ENCODE measurements at places on chromosomes 6 and 20.

- no peak for DNase-seq
Observed at GRCh38 chr6:311679-312220, 19.5 kb downstream of the DUSP22 start.

DNA sequence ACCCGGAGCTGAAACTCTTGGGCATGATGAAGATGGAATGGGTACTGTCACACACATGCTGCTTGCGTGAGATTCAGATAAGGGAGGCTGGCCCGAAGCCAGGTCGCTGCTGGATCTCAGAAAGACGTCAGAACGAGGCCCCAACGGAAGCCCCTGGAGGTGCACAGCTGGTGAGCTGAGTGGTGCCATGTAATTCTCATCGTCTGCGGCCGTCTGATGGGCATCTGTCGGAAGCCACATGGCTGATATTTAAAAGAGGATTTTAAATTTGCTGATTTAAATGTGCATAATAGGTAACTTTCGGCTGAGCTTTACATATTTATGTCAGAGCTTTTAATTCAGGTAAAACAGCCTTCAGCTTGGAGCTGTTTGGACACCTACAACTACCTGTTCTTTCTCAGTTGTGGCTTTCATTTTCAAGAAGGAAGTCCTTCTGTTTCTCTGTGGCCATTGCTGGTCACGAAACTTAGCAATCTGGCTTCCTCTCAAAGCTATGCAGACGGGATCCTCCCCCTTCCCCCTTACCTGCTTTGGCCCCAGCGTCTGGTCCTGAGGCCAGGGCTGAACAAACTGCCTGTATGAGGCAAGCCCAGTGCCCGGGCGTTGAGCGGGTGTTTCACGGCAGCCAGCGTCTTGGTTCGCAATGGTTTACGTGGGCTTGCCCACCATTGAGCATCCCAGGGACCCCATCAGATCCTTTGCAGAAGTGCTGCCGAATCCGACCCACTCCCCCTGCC is 9.2 kb downstream of the SLCO4A1 start:
- no peak for DNase-seq

GRCh38 chr6:106186172-106186571 is 100.0 kb downstream of the PRDM1 start:
- DNase-seq: no peak

GRCh38 chr20:32681175-32682084 is 7.7 kb upstream of the C20orf203 start:
- DNase-seq: peak; percentile 90

DNA sequence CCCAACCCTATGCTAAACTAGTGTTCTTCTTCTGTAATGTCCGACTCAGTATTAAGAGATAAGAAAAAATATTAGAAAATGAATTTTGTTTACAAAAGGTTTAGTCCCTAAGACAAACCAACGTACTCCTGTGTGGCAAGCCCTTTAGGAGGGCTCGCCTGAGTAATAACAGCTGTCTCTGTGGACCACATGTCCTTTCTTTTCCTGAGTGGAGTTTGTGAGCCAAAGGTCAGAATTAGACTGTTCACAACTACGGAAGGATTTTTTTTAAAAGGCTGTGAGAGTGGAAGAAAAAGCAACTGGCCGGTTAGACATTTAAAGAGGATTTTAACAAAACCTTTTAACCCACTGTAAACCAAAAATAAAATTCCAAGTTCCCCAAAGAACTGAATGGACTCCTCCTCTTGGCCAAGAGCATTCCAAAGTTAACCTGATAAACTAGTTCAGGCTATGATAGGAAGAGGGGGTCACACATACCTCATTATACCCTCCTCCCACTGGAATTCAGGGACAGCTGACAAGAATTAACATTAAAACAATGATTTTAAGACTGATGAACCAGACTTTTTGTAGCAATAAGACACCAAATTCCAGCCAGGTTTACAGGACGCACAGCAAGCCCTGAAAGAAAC is 43.5 kb downstream of the FAM184A start:
- peak; percentile 15 for DNase-seq

GRCh38 chr6:33815854-33816253 is 12.1 kb upstream of the MLN start:
- peak; percentile 66 for DNase-seq

DNA sequence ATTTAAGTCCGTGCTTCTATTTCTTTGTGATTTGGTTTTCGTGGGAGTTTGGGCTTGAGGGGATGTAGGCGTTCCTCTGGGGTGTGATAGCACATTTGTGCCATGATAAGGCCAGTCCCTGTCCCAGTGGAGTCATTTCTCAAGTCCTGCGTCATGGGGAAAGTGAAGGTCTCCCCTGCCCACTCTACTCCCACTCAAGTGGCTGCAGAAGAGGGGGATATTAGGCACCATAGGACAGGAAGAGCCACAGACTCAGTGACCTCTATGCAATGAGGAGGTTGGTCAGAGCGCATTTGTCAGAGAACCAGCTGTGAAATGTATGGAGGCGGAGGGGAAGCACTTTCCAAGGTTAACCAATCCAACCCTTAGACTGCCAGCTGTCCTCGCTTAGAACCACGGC is 51.9 kb upstream of the EDN1 start:
- DNase-seq: no peak

GRCh38 chr6:108831104-108831503 is 17.1 kb upstream of the ARMC2 start:
- no peak for DNase-seq

DNA sequence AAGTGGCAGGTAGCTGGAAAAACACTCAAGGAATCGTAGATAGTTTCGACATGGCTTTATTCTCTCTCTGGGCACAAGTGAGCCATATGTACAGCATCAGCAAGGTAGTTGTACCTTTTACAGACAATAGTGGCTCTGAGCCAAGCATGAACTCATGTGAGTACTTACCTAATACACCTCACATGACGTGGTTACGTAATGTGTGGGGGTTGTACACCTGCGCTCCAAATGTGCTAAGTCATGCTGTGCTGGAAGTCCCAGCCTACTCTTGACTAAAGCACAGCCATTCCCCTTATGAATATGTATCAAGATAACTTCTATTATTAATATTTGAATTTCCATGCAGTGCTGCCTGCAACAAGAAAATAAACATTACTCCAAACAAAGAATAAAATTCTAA is 78.8 kb upstream of the HMGN3 start:
- no peak for DNase-seq

GRCh38 chr20:58667975-58668374 is 16.9 kb downstream of the STX16 start:
- no peak for DNase-seq

DNA sequence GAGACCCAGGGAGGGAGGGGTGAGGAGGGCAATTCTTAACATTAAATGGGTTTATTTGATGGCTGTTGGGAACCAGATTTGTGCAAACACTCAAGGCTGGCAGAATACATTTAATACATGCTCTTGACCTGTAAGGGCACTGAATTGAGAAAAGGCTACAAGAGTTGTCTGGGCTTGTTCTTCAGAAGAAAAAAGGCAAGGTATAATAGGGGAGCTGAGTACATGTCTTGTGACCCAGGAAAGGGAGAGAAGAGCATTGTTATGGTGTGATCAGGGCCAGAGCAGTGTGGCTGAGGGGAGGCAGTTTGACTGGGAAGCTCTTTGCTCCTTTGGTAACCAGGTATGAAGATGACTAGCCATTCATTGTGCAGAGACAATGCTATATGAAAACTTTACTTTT is 18.9 kb downstream of the KLHL31 start:
- DNase-seq: no peak

- DNase-seq: no peak
Observed at GRCh38 chr6:1620504-1621069, 10.9 kb downstream of the FOXC1 start.

- DNase-seq: no peak
Observed at GRCh38 chr6:71224011-71224410, 64.6 kb upstream of the OGFRL1 start.

- DNase-seq: peak; percentile 11
Observed at GRCh38 chr6:92690997-92691599, 728.3 kb downstream of the EPHA7 start.

DNA sequence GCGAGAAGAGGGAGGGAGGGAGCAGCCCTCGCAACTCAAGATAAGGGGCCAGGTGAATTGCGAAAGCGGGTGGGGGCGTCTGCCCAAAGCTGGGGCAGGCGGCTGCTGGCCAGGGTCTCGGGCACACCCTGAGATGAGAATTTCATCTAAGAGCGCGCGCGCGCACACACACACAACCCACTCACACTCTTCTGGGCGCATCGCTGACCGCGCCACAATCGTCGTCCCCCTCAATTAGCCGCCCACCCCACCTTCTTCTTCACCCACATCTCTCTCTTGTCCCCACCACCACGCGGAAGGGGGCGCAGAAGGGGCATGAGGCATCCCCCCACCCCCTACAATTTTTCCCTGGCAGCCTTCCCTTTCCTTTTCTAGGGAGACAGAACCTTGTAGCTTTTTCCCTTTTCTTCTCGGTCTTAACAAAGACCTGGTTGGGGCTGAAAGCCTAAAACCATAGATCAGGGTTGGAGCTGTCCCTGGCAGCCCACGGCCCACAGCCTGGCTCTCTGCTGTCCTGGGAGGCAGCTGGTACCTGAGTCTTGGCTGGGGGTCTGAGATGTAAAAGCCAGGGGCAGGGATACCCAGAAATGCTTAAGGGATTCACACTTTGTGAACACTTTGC is 737 bp upstream of the PTPRT start:
- no peak for DNase-seq

DNA sequence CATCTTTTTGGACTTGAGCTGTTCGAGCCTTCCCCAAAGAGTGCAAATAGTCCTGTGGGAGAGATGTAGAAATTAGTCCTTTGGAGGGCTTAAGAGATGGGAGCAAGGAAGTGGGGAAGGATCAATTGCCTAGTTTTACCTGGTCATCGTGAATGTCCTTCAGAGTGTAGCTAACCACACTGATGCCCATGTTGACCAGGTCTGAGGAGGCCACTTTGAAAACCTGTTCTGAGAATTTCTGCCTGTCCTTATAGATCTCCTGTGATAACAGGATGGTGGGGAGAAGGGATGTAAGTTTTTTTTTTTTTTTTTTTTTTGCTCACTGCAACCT is 2.0 kb downstream of the FLOT1 start:
- no peak for DNase-seq

- DNase-seq: no peak
Observed at GRCh38 chr6:21752054-21752811, 158.7 kb downstream of the SOX4 start.

DNA sequence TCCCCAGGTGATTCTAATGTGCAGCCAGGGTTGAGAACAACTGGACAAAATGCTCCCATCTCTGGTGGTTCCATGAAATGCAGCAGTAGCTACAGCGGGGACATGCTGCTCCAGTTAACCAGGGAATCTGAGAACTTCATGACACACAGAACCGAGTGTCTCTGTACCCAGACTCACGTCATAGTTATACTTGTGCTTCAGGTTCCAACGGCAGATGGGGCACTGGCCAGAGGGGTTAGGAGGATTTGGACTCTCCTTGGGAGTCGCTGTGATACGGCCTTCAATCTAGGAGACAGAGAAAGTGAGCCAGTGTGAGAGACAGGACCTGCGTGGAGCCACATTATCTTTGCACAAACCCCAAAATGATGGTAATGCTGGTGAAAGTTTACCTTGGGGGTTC is 9.2 kb downstream of the MRPS18A start:
- DNase-seq: no peak

DNA sequence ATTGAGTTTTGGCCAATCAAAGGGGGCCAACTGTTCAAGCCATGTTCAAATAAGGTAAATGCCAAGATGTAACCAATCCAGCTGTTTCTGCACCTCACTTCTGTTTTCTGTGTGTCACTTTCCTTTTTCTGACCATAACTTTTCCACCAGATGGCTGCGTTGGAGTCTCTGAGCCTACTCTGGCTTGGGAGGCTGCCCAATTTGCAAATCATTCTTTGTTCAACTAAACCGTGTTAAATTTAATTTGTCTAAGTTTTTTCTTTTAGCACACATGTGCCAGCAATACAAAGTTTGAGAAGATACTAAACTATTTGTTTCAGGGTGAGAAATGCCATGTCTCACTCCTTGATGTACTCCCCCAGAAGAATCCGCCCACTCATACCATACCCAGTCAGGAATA is 52.1 kb downstream of the IYD start:
- no peak for DNase-seq
